ENCODE measurements at places on chromosomes 2 and 18.

DNA sequence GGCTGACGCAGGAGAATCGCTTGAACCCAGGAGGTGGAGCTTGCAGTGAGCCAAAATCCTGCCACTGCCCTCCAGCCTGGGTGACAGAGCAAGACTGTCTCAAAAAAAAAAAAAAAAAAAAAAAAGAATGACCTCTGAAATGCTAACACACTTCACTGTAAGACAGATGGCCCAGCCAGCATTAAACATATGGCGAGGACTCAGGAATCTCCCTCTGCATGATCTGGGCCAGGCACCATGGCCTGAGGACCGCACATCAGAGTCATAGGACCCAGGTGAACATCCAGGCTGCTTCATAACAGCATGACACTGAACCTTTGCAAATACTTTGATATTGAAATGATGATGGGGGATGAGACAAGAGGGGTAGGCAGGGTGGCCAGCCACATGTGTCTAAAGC is 56.1 kb upstream of the DNMT3A start:
- no peak for DNase-seq

- no peak for DNase-seq
These were observed 69.6 kb downstream of the MAPRE2 start for GRCh38 chr18:35110554-35111485.

- DNase-seq: no peak
These were observed 7.0 kb downstream of the SLC14A1 start for GRCh38 chr18:45730832-45731575.

- no peak for DNase-seq
These were observed 22.6 kb downstream of the FER1L5 start for GRCh38 chr2:96665083-96665569.

GRCh38 chr2:9194352-9194751 is 12.3 kb upstream of the ASAP2 start:
- DNase-seq: no peak

DNA sequence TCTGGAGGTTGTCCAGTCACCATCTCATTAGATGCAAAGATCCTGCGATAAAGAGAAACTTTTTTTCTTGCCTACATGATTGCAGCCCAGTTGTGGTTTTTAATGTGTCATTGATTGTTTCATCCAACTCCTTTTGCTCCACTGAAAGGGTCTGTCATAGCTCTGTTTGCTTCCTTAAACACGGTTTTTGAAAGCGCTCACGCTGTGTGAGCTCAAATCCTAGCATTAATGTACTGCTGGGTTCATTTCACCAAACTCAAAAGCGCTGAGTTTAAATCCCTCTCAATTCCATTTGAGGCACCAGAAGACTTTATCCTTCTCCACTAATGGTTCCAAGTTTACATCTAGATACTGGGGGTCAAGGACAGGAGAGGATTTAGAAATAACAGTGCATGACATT is 53.6 kb downstream of the CDK15 start:
- DNase-seq: no peak

DNA sequence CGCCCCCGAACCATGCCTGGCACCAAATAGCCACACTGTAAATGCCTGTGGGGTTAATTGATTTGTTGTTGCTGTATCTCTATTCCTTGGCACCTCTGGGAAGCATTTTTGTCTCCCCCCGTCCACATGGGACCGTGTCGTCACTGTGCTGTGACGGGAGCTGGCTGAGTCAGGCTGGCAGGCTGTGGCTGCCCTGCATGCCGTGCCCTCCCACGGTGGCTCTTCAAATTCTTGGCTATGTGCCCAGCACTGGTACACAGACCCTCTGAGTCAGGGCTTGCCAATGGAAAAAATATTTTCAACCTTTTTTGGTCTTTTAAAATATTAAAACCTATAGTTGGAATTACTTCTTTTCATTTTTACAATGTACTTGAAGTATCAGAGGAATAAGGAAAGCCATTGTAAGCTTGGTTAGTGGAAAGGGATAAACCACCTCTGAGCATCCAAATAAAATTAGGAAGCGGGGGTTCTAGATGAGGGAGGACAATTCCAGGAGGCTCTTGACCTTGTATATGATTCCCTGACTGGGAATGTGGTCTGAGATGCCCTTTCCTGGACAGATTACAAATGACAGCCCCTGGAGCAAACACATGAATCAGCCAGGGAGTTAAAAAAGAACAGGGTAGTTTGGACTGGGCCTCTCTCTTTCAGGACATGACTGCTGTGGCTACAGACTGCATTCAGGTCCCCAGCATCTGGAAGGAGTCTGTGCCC is 59.4 kb downstream of the DGKD start:
- no peak for DNase-seq

- no peak for DNase-seq
These were observed 283.1 kb downstream of the TDRD15 start for GRCh38 chr2:21406911-21407310.

DNA sequence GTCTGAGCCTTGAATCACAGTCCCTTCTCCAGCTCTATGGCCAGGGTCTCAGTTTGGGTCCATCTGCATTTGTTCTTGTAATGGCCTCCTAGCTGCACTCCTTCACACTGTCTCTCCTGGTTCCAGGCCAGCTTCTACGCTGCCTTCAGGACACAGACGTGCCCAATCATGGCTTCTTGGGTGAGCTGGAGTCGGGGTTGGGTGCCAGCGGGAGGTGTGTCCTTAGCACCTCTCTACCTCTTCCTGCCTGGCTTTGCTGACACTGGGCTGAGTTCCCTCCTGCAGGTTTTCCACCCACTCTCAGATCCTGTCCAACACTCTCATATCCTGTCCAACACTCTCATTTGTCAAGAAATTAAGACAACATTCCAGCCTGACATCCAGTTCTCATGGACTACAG is 9.6 kb downstream of the TRPM8 start:
- DNase-seq: no peak

DNA sequence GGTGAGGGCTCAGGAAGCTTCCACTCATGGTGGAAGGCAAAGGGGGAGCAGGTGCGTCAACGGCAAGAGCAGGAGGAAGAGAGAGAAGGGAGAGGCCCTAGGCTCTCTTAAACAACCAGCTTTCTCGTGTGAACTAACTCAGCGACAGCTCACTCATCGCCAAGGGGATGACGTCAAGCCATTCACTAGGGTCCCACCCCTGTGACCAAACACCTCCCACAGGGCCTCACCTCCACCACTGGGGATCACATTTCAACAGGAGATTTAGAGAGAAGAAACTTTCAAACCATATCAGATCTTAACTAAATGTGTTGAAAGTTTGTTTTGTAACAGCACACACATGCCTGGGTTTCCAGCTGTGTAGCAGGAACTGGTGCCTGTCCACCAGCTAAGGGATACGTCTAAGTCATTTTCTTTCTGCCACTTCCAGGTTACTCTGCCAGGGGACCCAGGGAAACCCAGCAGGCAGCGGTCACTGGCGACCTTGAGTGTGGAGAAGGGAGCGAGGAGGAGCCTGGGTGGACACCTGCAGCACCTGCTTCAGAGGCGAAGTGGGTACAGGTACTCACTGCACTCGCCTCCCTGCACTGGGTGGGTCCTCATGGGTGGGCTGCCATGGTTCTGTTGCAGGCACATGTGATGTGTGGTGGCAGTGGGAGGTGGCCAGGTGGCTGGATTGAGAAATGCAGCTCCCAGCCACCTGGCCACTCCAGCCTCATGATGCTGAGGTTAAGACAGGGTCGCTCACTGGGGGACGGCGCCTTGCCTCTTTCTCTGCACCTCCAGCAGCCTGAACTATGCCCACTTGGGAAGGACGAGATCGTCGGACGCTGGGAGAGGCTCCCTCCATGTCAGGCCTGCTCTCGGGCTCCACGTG is 8.4 kb upstream of the GPC1 start:
- DNase-seq: no peak

GRCh38 chr2:163779970-163780597 is 44.3 kb upstream of the FIGN start:
- no peak for DNase-seq

GRCh38 chr2:157302492-157303099 is 23.0 kb downstream of the ERMN start:
- DNase-seq: no peak

DNA sequence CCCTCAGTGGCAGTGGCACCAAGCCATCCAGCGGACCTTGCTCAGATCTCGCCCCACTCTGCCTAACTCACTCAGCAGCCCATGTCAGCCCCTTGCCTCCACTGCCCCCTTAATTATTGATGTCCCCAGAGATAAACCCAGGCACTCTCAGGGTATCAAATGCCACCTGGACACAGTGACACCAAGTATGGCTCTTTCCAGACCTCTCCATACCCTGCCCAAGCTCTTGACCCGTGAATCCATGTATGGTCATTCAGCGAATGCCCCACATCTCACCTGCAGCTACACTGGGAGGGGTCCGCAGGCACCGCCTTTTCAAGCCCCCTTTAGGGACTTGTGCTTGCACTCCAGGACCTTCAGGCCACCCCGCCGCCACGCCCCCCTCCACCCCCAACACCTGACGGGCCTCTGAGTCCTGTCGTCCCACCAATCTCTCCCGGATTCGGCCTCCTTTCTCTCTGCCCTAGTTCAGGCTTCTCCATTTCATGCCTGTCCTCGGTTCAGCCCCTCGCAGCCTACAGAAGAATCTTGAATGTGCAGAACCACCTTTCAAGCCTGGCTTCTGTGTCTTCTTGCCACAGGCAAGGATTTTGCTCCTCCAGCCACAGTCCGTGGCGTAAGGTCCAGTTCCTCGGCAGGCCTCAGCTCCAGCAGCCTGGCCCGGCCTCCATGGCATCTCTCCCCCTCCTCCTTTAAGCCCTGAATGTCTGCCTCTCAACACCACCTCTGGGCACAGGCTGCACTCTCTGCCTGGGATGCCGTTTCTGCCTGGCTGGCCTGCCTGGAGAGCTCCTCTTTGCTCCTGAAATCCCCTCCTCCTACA is 54.1 kb upstream of the ODC1 start:
- DNase-seq: no peak

DNA sequence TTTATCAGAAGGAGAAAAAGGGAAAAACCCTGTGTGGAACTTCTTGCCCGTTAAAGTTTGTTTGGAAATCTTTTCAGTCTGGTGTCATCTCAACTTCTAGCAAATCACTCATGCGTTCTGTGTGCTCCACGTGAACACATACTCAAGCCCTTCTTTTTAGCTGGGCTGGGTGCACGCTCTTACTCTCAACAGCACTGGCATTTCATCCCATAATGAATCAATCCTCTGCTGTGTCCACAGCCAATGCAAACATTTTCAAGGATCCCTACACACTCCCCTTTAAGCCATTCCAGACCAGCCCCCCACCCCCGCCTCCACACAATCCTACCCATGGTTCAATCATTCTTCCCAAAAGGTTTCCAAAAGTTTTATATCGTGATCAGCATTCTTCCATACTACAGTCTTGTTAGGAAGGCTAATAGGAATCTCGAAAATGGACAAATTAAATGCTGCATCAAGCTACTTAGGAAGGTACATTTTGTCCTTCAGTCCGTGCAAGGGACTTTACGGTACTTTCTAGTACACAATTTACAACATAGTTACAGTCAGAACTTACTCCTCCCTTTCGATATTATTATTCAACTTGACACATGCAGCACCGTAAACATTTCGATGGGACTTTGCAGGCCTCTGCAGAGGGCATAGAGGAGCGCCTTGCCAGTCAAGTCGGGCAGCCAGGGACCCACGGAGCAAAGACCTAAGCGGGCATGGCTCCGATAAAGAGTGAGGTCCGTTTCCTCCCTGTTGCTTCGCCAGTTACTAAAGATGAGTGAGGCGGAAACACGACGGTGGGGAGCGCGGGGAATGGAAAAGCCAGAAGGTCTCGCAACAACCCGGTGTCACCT is 1.4 kb downstream of the PTGR3 start:
- no peak for DNase-seq

- DNase-seq: no peak
These were observed 97.5 kb upstream of the EFEMP1 start for GRCh38 chr2:56021136-56021474.

DNA sequence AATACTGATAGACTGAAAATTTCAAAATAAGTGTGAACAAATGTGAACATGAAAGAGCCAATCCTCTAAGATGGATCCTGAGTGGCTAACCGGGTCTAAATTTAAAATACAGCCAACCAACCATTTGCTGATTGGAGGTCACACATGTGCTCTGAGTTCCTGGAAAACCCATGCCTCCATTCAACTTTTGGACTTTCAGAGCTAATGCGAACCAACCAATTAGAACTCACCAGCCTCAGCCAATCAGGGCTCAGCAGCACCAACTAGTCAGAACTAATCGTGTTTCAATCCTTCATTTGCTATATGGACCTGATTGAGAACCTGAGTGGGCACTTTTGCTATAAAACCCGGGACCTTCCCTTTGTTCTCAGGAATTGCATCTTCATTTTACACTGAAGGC is 111.5 kb downstream of the MEP1B start:
- no peak for DNase-seq

DNA sequence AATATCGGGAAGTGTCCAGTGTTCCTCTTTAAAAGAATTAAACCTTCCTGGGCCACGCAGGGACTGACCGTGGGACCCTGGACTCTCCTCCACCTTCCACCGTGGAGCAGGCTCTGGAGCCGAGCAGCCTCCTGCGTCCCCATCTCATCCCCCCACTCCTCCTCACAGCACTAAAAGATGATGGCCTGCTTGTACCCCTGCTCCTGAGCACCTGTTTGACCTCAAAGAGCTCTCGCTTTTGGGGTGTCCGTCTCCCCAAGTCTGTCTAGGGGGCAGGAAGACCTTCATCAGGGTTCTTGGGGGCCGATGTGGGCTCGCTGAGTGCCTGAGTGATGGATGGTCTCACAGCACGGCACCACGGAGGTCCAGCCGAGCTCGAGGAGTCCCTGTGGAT is 1.2 kb upstream of the SDC1 start:
- no peak for DNase-seq

DNA sequence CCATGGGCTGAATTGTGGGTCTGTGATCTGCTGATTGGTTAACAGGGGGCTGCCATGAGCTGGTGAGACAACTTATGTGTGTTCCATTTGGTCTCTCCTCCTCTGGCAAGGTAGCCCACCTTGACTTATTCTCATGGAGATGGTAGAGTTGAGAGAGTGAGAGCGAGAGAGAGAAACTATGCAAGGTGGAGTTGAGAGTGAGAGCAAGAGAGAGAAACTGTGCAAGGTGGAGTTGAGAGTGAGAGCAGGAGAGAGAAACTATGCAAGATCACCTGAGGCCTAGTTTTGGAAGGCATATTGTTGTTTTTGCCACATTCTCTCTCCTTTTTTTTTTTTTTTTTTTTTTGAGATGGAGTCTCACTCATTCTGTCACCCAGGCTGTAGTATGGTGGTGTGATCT is 155.7 kb downstream of the UBR3 start:
- no peak for DNase-seq

DNA sequence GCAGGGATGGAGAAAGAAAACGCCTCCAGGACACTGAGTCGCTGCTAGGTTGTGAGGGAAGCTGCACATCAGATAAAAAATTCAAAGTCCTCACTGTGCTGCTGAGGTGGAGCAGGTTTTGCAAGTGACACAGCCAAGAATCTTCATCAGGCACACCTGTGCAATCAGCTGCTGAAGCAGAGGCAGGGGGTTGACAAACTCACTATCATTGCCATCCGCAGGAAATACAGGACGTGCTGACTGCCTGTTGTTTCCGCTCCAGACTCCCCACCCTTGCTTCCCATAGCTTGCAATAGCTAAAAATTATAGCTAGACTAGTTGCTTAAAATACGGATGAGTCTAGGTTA is 147.8 kb upstream of the FHL2 start:
- DNase-seq: no peak

- no peak for DNase-seq
These were observed 412 bp downstream of the GPD2 start for GRCh38 chr2:156436497-156437085.

- no peak for DNase-seq
These were observed 124.1 kb upstream of the KLHL14 start for GRCh38 chr18:32896776-32897547.

GRCh38 chr2:71583876-71584275 is 130.5 kb downstream of the DYSF start:
- DNase-seq: no peak

- DNase-seq: no peak
These were observed 26.7 kb upstream of the APOB start for GRCh38 chr2:21070341-21071257.

Data from amygdala (tissue), 56 donors.